ENCODE measurements at places on chromosomes 16 and 17.

DNA sequence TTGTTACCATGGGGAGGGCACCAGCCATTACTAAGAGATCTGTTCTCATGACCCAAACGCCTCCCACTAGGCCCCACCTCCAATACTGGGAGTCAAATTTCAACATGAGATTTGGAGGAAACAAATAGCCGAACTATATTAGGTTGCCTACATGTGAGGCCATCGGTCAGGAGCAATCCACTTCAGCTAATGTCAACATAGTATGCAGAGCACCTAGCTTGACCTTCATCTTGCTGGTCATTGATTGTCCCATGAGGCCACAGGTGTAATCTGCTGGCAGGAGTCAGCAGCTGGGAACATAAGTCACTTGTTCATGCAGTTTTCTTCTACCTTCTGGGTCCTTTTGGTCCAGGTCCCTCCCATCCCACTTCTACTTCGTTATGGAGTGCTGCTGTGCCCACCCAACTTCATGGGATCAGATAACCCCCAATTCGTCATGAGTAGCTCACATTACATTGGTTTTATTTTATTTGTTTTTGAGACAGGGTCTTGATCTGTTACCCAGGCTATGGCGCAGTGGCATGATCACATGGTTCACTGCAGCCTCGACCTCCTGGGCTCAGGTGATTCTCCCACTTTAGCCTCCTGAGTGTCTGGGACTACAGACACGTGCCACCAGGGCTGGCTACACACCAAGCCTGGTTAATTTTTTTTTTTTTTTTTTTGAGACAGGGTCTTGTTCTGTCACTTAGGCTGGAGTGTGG lies 5.9 kb upstream of the KPNA2 start:
- DNase-seq, result peak; percentile 3

GRCh38 chr16:10629592-10629963 lies 49.2 kb upstream of the EMP2 start:
- DNase-seq, result no peak

GRCh38 chr16:76518781-76519180 lies 241.6 kb downstream of the CNTNAP4 start:
- no peak for DNase-seq

DNA sequence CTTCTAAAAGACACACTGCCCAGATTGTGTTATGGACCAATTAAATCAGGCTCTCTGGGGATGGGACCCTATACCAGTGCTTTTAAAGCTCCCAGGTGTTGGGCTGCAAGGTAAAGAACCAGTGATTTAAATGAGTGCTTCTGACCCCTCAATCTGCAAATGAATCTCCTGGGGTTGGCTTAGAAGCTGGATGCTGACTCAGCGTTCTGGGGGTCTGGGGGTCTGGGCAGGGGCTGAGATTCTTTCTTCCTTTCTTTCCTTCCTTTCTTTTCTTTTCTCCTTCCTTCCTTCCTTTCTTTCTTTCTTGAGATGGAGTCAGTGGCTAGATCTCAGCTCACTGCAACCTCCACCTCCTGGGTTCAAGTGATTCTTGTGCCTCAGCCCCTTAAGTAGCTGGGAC lies 2.0 kb upstream of the TVP23A start:
- DNase-seq, result no peak

GRCh38 chr16:66247516-66248481 lies 118.7 kb upstream of the CDH5 start:
- peak; percentile 80 for DNase-seq

Data from GM23248 (cell line).